ENCODE measurements at places on chromosomes 3 and 15.

- DNase-seq = no peak
Observed at GRCh38 chr3:132973441-132973840, 64.8 kb upstream of the TMEM108 start.

DNA sequence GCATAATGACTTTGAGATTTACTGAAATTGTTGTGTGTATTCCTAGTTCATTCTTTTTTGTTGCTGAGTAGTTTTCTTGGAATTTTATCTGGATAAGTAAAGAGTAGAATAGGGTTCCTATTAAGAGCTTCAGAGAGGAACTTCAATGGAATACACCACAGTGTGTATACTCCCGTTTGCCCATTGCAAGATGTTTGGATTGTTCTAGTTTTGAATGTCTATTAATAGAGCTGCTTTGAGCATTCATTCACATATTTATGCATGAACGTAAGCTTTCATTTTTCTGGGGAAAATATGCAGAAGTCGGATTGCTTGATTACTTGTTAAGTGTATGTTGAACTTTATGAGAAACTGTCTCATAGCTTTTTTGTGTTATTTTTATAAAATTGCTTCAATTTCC is 580.5 kb downstream of the OTOL1 start:
- no peak for DNase-seq

- no peak for DNase-seq
Observed at GRCh38 chr3:13783476-13783875, 96.4 kb downstream of the WNT7A start.

GRCh38 chr3:185934174-185934557 is 3.6 kb downstream of the TRA2B start:
- DNase-seq = no peak

- DNase-seq = no peak
Observed at GRCh38 chr3:45972534-45973402, 22.9 kb downstream of the FYCO1 start.

- DNase-seq = no peak
Observed at GRCh38 chr3:116663161-116664110, 46.1 kb upstream of the TUSC7 start.

GRCh38 chr15:67242708-67243111 is 11.8 kb downstream of the AAGAB start:
- DNase-seq = no peak

DNA sequence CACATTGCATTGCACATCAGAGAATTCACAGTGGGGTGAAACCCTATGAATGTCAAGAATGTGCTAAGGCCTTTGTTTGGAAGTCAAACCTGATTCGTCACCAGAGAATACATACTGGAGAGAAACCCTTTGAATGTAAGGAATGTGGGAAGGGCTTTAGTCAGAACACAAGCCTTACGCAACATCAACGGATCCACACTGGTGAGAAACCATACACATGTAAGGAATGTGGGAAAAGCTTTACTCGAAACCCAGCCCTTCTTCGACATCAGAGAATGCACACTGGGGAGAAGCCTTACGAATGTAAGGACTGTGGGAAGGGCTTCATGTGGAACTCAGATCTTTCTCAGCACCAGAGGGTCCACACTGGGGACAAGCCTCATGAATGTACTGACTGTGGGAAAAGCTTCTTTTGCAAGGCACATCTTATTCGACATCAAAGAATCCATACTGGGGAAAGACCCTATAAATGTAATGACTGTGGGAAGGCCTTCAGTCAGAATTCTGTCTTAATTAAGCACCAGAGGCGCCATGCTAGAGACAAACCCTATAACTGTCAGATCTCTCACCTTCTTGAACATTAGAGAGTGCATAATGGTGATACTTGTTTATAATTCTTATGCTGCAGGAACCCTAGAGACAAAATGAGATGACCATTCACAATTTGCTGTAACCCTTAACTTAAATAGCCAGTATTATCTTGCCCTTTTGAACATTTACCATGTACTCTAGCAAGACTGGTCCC is 9.0 kb downstream of the ZNF662 start:
- DNase-seq = no peak

- peak; percentile 74 for DNase-seq
Observed at GRCh38 chr3:63818282-63819150, 583 bp upstream of the C3orf49 start.

- no peak for DNase-seq
Observed at GRCh38 chr3:178880274-178880673, 191.3 kb downstream of the ZMAT3 start.

GRCh38 chr15:90221246-90221900 is 12.4 kb downstream of the CIB1 start:
- peak; percentile 22 for DNase-seq

DNA sequence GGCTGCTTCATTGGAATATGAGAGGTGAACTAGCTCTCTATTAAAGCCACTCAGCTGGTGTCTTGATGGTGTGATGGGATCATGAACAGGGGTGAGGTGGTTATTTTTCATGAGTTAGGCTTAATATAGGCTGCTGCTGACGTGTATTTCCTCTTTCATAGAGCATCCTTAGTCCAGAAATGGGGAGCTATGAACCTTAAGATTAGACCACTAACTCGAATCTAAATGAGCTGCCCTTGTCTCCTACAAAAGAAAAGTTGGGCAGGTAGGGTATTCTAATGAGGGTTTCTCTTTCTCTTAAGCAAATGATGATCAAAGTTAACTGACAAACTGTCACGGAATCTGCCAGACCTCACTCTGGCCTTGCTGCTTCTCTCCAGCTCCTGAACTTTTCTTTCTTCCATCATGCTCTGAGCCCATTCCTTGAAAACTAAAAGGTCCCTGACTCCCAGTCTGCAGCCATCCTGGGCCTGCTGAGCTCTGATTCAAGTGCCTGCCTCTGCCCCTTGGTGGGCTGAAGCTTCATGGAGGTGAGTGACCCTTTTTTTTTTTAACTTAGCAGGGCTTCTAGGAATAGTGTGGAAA is at the start of gene TRIM69:
TSS of gene TRIM69 (plus strand) at position 348 of the 585 bp plus-strand sequence. CDS start at position 525, 177 bp downstream.
- DNase-seq = no peak

DNA sequence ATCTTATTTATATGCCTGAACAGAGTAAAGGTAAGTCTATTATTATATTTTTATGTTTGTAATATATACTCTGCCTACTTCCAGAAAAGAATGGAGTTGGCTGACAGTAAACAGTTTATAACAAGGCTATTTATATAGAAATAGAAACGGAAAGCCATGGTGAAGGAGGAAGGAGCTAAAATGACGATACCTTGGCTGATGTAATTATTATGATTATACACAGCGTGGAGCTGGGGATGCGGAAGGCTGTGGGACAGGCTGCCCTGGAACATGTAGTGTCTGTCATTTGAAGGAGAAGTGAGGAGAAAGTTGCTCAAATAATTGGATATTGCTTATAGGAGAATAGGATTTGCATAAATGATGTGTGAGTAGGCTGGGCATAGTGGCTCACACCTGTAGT is 37.8 kb downstream of the CEMIP start:
- no peak for DNase-seq

DNA sequence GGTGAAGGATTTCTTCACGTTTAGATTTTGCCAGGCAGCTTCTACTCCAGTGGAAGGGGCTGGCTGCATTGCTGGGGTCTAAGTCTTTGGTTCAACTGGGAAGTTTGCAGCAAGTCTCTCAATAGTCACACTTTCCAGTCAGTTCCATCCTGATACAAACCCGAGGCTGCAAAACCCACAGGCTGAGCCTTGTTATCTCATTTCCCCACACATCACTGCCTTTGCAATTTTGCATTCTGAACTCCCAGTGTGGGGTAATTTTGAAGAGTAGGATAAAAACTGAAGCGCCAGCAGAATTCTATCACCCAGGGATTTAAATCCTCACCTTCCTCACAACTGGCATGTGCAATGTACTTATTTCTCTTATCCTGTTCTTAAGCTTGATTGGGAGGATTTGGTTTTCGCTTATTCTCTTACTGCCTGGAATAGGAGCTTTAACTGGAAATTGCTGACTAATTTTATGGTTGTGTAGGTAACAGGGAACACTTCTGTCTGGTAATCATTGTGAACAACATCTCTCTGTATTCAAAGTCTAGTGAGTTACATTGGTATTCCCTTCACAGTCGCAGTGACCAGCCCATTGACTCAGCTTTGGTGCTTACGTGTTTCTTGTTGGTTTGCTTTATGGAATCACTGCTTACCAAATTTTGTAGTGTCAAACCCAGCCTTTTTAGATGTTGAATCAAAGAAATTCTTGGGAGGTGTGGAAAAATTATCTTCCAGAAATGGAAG is 142.0 kb upstream of the TOPAZ1 start:
- DNase-seq = no peak

GRCh38 chr3:127226946-127227842 is 34.3 kb downstream of the PRR23E start:
- DNase-seq = no peak

DNA sequence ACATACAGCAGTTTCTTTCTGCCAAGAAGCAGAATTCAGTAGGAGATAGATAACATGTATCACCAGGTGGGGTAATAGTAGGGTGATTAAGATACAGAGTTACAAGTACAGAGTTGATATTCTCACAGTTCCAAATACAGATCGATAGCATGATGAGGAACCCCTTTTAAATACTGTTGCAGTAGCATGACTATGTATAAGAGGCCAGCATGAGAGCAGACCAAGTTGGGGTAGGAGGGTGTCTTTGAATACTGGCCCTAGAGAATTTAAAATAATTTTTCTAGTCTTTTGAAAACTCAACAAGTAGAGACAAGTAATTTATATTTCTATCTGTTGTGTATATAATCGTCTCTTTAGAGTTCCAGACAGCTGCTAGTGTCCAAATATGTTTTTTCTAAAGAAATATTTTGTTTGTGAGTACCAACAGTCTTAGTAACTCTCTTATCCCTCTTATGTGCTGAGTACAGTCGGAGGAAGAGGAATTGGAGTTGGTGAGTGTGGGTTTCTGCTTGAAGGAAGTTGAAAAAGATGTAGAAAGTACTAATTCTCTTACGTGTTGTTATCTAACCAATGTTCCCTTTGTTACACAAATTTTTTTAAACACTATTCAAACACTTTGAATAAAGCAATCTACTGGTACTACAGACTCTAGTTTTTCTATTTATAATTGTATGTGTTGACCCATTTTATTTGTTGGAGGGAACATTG is 30.2 kb downstream of the LYSMD4 start:
- DNase-seq = no peak

- peak; percentile 99 for DNase-seq
Observed at GRCh38 chr15:100602064-100602822, at the start of the genes ASB7 and LINS1. Gene ASB7 (plus strand): TSS chr15:100602589. CDS start chr15:100612217, 9,628 bp downstream. Gene LINS1 (minus strand): TSS chr15:100602184. CDS start chr15:100580842, 21,342 bp downstream.

DNA sequence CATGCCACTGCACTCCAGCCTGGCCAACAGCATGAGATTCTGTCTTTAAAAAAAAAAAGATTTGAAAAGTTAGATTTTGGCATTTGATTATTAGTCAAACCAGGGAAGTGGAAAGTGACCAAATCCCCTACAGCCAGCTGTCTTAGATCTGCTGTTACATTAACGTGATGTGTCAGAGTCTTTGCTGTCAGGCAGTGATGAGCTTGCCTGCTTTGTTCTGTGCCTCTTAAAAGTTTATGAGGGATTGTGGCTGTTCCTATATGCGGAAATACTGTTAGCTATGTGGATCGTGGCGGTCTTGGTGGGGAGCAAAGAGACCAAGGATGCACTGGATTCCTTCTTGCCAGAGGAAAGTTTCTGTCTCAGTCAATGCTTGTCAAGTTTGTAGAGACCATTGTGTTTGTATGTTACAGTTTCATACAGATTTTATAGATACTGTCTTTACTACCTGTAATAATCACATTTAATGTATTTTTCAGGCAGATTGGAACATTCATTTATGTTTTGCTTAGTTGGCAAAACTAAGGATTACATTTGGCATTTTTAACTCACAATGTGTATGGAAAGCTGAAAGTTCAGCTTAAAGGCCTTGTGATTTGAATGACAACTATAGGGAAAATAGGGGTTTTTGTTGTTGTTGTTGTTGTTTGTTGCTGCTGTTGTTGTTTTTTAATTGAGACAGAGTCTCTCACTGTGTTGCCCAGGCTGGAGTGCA is 137.4 kb downstream of the VPS8 start:
- DNase-seq = no peak

DNA sequence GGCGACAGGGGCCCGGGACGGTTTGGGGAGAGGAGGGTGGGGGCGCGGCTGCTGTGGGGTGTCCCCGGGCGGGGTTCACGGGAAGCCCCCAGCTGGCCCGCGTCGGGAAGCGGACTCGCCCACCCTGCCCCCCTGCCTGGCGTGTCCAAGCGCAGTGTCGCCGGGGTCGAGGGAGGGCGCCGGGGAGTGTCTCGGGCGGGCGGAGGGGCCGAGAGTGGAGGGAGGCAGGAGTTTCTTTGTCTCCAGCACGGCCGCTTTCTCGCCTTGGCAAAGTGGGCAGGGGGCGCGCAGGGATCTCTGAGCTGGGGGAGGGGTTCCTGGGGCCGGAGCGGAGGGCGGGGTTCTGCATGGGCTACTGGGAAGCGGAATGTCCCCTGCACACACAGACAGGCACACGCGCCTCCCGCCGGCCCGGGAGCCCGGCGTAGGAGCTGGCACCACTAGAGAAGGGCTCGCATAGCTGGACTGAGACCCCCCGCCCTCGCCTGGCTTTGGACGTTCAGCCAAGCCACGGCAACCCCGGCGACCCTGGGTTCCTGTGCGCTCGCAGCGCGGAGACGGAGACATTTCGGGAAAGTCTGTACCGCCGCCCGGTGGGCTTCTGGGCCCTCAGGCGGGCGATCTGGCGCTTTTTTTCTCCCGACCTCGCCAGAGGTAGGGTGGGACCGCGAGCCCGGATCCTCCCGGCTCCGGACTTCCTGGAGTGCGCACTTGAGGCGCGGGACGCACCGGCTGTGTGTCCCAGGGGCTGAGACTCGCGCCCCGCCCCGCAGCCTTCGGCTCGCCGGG is 822 bp downstream of the ST8SIA2 start:
- no peak for DNase-seq

DNA sequence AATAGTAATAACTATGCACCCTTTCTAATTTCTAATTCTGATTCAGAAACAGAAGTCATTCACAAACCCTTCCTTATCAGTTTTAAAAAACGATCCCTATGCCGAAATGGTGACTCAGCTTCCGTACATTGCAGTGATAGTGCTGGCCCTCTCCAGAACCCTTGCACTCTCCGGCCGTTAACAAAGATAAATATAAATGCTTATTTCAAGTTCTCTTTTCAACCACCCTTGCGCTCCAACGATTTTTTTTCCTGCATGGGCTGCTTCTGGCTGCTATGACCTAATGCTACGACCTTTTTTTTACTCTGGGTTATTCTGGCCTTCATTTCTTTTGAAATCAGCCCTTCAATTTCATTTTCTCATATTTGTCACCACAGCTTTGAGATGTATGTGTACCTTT is 646.2 kb downstream of the NTRK3 start:
- no peak for DNase-seq

- no peak for DNase-seq
Observed at GRCh38 chr3:41711651-41712050, 250.3 kb downstream of the ULK4 start.

DNA sequence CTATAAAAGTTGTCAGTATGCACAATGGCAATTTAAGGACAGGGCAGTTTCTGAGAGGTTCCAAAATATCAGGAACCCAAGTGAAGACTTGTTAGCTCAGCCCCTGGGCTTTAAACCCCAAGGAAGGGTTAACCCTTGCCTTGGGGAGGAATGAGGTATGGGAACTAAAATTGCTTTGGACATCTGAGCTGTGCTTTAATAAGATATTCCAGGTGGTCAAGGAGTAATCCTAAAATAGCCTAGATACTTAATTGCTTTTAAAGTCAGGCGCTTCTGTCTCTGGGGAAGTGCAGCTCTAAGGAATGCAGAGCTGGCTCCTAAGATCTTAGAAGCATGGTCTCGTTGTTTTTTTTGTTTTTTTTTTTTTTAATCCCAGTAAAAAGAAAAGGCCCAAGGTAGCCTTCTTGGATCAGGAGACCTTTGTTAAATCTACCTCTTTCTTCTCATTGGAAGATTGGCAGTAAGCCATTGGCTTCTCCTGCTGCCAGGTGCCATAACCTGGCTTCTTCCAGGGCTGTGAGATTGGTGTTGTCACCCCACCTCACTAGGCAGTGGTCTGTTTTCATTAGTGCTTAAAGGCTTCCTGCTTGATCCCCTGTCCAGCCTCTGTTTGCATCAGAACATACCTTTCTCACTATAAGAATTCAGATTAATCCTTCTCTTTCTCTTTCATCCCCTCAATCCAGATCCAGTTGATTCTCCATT is 24.5 kb downstream of the ARID3B start:
- DNase-seq = no peak
